Stimulated activated CD8-positive, alpha-beta memory T cell treated with anti-CD3 and anti-CD28 coated beads, Interleukin-4, amount 100 ng/mL, for 4 hours (primary cell): ENCODE measurements at places on chromosomes 2 and 18.

GRCh38 chr2:173130496-173131465 lies 55.1 kb downstream of the MAP3K20 start:
- no peak for DNase-seq

GRCh38 chr2:179447839-179448447 lies 183.3 kb upstream of the SESTD1 start:
- DNase-seq = no peak

DNA sequence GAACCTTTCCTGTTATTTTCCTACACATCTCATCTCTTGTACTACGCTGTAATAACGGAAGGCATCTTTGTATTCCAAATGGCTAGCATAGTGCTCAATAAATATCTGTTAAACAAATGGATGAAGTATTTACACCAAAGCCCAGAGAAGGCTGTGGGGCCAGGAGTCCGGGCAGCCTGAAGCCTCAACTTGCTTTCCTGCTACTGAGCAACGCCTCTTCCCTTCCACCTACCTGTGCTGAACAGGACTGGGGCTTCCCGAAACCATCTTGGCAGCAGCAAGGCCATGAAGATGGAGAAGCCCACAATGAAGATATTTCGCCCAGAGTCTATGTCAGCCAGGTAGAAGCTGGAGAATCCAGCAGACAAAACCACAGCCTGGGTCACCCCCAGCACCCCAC lies 2.5 kb upstream of the NHEJ1 start:
- DNase-seq = no peak

DNA sequence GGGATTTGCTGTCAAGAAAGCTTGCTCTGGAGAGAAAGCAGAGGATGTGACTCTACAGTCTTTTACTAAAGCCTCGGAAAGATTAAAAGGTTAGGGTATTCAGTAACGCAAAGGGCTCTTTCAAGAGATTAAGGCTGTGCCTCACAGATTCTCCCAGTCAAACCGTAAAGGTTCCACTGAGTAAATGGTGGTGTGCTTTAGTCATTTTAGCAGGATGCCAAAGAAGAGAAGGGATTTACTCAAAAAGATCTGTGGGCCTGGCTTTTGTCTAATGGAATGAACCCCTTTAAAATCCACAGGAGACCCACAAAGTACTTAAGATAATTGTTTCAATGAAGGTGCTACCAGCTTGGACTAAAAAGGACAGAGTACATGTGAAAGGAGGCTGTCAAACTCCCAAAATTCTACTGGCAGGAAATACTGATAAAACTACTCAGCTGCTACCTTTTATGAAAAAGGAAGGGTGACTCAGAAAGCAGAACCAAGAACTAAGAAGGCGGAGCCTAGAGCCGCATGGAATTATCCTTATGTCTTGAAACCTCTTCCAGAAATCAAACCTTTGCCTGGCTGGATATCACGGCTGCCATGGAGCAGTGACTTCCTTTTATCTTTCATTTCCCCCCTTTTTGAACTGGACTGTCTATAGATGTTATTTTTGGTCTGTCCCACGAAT lies 670.2 kb upstream of the ZEB2 start:
- no peak for DNase-seq

DNA sequence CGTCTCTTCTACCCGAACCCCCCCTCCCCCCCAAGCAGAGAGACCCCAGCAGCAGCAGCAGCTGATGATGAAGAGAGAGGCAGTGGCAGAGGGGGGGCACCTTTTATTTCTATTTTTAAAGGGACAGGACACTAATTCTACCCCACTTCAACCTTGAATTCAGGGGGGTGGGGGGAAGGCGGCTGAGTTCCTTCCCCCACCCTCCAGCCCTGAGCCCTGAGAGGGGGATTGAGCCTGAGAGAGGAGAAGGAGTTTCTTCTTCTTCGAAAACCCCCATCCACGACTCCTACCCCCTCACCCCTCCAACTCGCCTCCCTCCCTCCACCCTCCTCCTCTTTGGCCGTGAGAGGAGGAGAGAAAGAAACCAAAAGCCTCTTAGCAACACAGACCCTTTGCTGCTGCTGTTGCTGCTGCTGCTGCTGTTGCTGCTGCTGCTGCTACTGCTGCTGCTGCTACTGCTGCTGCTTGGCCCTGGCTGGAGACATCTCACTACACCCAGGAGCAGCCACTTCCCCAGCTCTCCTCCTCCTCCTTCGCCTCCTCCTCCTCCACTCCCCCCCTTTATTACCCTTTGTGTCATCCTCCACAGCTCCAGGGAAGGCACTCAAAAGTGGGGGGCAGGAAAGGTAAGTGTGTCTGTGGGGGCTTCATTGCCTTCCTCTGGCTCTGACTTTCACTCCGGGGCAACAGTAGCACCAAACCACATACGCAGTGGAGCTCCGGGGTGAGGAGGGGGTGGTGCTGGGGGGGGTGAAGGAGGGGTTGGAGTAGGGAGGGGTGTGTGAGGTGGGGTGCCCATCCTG lies at the start of gene MBD5:
TSS of gene MBD5 (plus strand) at position 33 of the 803 bp plus-strand sequence.
- DNase-seq = peak; percentile 24

DNA sequence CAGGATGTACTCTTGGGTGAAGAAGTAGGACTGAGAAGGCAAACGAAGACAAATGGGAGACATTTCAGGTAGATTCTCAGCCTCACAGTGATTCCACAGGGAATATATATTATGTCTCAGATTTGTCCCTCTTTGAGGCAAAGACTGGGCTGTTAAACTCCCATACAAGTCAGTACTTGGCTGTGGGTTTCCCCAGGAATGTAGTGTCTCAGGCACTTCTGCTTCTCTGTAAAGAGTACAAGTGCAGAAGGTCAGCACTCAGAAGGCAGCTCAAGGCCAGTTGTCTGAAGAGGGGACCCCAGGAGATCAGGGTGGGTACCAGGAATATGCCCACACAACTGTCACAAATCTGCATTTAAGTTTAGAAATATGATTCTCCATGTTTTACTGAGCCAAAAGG lies 39.9 kb upstream of the COBLL1 start:
- DNase-seq = no peak

- no peak for DNase-seq
Measured at GRCh38 chr18:48751727-48752468, 198.9 kb downstream of the SMAD7 start.

GRCh38 chr18:37330173-37330572 lies 235.4 kb downstream of the CELF4 start:
- no peak for DNase-seq

- no peak for DNase-seq
Measured at GRCh38 chr2:126322342-126322741, 333.6 kb upstream of the GYPC start.

DNA sequence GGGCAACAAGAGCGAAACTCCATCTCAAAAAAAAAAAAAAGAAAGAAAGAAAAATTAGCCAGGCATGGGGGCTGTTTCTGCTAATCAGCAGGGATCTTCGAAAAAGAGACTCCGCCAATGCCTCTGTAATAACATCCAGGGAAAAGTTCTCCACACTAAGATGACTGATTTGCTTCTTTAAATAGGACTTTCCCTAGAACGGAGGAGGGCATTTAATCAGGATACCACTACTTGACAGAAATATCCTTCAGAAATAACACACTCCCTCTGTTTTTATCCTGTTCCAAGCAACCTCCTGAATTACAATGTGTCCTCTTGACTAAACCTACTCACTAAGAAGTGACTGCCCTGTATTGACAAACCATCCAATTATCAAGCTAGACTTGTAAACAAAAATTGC lies 21.7 kb downstream of the REV1 start:
- DNase-seq = no peak

DNA sequence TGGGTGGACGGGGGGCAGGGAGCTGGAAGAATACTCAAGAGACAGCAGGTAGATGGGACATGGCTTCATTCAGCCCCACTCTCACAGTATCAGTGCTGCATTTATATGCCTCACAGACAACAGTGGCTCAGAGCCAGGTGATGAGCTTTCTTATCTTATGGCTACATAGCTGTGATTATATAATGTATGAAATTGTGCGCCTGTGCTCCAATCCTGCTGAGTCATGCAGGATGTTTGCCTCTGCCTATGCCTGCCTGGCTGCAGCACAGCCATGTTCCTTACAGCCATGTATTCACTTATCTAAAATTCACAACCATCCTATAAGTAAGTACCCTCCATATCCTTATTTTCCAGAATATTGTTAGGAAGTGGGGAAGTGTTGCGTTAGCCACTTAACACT lies 37.7 kb upstream of the RNF103 start:
- DNase-seq = no peak

DNA sequence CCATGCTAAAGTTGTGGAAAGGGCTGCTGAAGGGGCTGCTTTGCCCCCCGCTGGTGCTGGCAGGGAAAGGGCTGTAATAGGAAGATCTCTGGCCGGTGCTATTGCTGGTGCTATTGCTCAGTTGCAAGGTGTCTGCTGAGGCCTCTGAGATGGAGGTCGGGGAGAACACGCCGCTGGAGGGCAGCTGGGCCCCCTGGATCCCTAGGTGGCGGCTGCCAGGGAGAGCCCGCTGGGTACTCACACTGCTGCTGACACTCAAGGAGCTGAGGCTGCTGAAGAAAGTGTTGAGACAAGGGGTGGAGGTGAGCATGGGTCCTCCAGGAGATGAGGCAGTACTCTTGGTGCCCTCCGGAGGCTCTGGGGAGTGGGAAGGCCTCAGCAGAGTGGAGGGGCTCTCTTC lies 4.2 kb downstream of the FOXI3 start:
- DNase-seq = no peak

DNA sequence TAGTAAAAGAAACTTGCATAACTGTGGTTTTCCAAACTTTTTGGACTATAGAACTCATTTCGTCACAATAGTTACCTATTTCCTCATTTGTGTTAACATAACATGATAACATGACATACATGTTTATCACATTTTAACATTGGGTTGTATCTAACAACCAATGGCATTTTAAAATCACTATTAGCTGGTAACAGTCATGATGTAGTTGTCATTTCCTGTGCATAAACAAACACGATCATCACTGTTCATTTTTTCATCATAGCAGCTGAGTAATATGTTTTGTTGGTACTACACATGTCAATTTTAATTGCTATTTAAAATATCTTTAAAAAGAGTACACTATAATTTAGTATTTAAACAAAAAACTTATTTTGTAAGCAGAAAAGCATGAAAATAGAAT lies 402.4 kb downstream of the SATB2 start:
- no peak for DNase-seq
